ENCODE measurements at places on chromosomes 2 and 18.

- no peak for DNase-seq
These were observed 276.4 kb downstream of the CDCA7 start for GRCh38 chr2:173631127-173631460.

GRCh38 chr2:178859730-178860129 is 52.5 kb upstream of the TTN start:
- DNase-seq = no peak

GRCh38 chr18:51273437-51273836 is 76.0 kb upstream of the MEX3C start:
- no peak for DNase-seq

GRCh38 chr2:196887431-196887830 is 39.1 kb downstream of the PGAP1 start:
- no peak for DNase-seq

- no peak for DNase-seq
These were observed 21.6 kb downstream of the TSN start for GRCh38 chr2:121776885-121777698.

GRCh38 chr2:165681841-165682240 is 112.2 kb downstream of the GALNT3 start:
- DNase-seq = no peak

DNA sequence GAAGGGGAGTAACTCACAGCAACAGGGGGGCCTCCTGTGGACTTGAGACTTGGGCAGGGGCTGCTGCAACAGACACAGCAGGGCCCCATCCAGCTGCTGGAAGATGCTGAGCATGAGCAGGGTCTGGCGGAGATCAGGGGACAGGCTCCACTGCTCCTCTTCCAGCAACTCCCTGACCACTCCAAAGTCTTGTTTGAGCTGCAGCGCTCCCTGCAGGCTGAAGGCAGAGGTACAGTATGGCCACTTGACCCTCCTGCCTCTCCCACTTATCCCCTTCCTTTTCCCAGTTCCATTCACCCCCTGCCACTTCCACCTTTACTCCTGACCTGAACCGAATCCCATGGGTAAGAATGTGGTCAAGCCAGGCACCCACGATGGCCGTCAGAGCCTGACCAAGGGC is 2.4 kb upstream of the MRPL53 start:
- no peak for DNase-seq

DNA sequence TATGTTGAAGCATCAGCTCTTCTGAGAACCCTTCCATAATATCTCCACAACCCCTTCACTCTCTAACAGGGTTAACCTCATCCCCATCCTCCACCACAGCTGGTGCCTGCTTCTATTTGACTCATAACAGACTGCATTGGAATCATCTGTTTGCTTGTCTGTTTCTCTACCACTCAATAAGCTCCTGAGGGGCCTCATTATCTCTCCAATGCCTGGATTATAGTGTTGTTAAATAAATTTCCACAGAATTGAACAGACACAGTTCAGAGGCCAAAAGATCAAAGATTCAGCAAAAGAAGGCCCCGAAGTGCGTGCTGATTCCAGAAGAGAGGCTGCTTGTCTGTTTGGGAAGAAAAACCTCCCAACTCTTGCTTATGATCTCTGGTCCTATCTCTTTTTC is 33.7 kb upstream of the FAM98A start:
- no peak for DNase-seq

DNA sequence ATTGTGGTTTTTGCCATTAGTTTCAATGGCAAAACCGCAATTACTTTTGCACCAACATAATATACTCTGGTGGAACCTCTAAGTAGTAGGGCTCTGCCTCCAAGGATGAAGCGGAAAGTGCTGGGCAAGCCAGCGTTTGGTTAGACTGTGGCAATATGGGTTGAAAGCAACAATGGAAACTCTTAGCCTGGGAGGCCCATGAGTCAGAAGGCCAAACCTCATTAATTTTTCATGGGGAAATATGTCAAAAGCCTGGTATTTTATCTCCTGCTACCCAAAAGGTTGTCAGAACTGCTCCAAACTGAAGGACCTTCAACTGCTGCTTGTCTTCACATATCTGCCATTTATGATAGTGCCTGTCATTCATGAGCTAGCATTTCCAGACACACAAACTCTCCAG is 179.1 kb upstream of the CYP26B1 start:
- DNase-seq = no peak

DNA sequence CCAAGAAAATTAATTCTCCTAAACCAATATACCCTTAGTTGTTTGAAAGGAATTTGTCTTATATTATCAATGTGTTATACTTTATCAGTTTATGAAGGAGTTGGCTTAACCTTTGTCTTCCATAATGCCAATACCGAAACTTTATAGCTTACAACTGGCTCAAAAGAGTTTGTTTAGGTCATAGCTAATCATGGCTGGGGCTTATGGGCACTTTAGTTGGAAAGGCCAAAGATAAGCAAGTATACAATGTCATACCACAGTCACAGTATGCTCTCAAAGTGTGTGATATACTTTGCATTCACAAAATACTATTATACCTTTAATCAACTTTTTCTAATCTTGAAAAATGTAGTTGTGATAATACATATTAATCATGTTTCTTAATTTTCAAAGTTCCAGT is 2.3 kb downstream of the KLHL41 start:
- no peak for DNase-seq

- DNase-seq = no peak
These were observed 479.0 kb upstream of the DCC start for GRCh38 chr18:51861046-51861445.

DNA sequence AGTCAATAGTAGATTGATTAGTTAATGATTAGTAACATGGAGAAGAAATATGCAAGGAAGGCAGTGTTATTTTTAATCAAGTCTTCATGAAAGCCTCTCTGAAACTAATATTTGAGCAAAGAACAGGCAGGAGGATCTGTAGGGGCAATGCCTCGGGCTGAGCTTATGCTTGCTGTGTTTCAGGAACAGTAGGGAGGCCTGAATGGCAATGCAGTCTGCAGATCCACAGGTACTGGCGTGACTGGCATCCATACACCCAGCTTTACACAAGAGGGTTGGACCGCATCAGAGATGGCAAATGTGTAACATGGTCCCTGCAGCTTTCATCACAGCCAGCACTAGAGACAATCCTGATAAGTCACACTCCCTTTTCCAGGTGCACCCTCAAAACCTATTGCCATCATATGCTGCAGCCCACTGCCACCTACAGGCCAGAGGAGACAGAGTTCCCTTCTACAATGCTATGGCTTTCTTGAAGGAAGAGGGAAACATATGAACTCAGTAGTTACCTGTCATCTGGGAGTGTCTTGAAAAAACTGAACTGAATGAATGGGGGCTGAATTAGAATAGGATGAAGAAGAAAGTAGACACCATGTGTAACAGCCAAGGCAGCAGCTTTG is 582.4 kb upstream of the RAB6C start:
- DNase-seq = no peak

DNA sequence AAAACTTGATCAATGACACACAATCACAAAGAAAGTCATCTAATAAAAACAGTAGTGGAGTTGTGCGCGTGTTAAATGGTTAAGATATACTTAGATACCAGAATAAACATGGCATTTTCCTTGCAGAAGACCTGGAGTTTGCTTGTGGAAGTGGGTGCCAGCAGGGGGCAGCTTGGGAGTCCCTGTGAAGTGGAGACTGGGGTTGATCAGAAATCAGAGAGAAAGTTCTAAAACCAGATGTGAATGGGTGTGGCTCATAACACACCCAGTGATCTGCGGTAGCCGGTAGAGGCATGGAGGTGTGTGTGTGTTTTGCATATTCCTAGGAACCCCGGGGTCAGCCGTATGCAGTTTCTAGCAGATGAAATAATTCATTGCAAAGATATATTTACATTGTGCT is 300.1 kb upstream of the TRIB2 start:
- peak; percentile 30 for DNase-seq

- no peak for DNase-seq
These were observed 353.3 kb upstream of the LRP1B start for GRCh38 chr2:142484111-142484510.

DNA sequence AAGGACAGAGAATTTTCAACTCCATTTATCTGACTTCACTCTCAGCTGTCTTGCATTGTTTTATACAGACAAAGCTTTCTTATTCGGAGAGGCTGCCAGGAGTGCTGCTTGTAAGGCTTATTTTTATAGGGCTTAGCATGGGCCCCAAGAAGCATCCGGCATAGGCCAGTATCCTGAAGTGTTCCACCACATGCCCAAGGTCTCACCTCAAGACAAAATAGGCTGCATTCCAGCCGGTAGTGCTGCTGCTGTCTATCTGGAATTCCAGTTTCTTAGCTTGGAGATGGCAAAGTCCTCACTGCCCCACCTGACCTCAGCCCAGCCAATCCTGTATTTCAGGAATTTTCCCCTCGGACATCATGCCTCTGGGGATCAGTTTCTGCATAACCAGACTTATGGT is 47.6 kb upstream of the MCFD2 start:
- DNase-seq = no peak

GRCh38 chr2:240460781-240461431 is 25.4 kb downstream of the GPC1 start:
- no peak for DNase-seq

- DNase-seq = no peak
These were observed 191.4 kb downstream of the NYAP2 start for GRCh38 chr2:225590932-225591331.

GRCh38 chr2:180268006-180268405 is 260.9 kb upstream of the CWC22 start:
- no peak for DNase-seq

GRCh38 chr2:210964141-210964764 is 407.9 kb downstream of the CPS1 start:
- no peak for DNase-seq

DNA sequence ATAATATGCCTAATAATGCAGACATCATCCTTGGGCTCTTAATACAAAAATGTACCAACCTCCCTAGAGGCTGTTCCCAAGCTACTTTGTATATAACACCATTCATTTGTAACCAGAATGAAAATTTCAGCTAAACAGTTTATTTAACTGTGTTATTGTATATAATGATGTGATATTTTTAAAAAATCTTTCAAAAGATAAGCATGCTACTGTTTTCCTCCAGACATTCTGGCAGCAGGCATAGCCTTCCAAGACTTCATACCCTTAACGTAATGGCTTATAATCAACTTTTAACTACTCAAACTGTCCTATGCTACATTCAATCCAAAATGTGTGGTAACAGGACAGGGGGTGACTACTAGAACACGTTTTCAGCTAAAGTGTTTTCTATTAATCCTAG is 21.2 kb downstream of the CFAP221 start:
- no peak for DNase-seq

DNA sequence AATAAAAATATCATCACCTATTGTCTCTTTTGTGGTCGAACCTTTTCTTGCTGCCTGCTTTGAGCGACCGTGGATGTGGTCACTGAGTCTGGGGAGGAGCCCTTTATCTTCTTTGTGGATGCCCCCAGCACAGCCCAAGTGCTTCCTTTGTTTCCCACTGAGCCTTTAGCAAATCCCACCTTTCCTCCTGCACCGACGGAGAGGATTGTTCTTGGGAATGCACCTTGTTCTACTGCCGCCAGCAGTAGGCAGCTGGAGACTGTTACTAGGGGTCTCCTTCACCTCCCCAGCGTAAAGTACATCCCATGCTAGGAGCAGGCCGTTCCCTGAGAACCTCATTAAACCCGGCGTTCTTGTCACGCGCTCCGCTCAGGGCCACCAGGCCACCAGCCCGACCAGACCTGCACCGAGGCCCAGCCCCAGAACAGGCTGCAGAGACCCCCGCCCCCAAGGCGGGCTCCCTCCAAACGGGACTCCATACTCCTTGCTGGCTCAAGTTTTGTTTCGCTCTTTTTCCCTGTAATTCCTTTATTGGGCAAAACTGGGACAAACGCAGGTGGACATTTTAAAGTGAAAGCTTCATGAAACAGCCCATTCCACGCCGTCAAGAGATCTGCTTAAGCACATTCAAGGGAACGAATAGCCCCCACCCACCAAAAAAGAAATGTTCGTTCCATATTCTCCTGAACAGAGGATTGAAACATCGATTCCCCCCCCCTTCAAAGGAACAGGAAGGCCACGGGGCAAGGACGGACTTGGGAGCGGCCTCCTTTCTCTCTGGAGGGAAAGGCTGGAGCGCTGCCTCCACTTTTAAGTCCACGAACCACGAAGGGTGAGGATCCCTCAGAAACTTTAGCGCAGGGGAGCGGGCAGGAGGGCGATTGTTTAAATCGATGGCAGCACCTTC is 1.1 kb upstream of the MAT2A start:
- no peak for DNase-seq

- no peak for DNase-seq
These were observed 116.9 kb upstream of the ATP8B1 start for GRCh38 chr18:57920036-57920435.

GRCh38 chr2:236936446-236936940 is 149.2 kb upstream of the COPS8 start:
- DNase-seq = no peak

DNA sequence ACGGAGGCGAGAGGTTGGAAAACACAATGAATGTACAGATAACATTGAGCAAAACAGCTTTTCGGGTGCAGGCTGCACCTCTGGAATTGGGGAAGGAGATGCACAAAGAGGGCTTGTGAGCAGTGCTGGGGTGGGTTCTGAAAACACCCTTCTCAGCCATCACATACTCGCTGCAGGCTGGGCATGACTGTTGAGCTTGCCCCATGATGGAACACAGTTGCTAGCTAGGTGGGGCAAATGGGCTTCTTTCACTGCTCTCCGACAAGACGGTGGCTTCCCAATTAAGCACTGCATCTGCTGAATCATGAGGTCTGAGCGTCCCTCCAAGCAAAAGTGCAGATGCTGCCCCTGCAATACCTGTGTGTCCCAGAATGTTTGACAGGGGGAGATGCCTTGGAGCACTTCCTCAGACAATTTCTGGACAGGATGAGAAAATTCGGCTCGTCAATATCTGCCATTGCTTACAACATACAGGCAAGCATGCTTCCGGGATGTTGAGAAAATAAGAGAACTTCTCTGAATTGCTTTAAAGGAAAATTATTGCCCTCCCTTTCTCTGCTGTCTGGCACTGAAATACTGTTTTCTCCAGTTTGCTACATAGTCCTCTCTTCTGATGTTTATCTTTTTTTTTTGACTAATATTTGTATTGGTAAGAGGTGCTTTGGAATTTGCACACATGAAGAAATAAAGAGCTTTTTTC is 77.3 kb upstream of the SH3BP4 start:
- DNase-seq = no peak

DNA sequence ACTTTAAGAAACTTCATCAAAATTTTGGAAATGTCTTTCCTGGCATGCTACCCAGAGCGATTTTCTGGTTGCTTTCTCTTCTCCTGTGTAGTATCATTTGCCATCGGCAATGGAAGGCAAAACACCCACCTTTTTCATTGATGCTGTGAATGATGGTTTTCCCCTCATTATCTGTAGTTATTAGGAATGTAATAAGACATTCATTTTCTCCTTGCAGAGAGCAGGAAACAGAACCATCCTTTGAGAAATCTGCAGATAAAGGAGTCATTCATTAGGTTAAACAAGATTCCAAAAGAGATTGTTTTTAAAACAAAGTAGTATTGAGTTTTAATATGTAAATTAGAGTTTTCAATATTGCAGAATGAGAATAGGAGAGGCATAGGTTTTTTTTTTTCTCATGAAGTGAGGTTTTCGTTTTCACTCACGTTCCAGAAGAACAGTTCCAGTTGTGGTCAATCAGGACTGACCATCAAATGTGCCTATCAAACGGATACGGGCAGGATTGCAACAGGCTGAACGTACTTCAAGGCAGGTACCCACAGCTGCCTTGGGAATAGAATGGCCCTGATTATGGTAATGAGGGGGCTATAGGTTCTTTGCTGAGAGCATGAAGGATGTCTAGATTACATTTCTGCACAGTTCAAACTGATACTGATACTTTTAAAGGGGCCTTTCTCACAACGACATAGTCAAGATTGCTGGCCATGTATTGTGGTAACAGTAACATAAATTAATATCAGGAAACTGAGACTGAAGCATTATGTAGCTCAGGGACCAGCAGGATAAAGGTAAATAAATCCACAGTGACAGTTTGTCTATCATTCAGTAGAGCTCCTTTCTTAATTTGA is 49.8 kb upstream of the PLA2R1 start:
- no peak for DNase-seq

All from activated CD8-positive, alpha-beta memory T cell treated with anti-CD3 and anti-CD28 coated beads for 4 hours (primary cell).